ENCODE measurements at places on chromosomes 13 and 19.

GRCh38 chr13:60627071-60627686, 230.2 kb downstream of the TDRD3 start:
- DNase-seq, result peak; percentile 8

- no peak for DNase-seq
Observed at GRCh38 chr13:113158946-113159345, 498 bp downstream of the PROZ start.

GRCh38 chr19:48672994-48673393, at the start of gene NTN5:
Gene NTN5, minus strand, starts transcription at chr19:48673017. Its CDS starts 2,031 bp downstream, at chr19:48670986.
- no peak for DNase-seq

- peak; percentile 83 for DNase-seq
Observed at GRCh38 chr19:7799640-7800355, 30.2 kb upstream of the EVI5L start.

DNA sequence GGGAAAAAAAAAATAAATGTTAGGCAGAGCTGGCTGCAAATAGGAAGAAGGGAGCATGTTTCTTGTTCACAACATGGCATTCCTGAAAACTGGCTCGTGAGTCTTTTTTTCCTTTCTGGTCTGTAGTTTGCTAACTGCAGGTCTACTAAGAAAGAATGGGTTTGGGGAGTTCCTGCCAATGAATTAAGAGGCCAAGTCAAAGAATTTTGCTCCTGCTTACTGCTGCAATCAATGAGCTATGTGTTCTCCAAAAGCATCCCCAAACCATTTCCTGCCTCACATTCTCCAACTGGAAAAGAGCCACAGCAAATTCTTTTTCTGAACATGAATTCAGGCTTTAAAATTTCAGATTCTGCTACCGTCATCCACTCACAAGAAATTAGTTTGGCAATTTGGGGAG, 88.6 kb downstream of the DCT start:
- DNase-seq, result no peak

- no peak for DNase-seq
Observed at GRCh38 chr13:27628081-27628480, 6.4 kb downstream of the POLR1D start.

DNA sequence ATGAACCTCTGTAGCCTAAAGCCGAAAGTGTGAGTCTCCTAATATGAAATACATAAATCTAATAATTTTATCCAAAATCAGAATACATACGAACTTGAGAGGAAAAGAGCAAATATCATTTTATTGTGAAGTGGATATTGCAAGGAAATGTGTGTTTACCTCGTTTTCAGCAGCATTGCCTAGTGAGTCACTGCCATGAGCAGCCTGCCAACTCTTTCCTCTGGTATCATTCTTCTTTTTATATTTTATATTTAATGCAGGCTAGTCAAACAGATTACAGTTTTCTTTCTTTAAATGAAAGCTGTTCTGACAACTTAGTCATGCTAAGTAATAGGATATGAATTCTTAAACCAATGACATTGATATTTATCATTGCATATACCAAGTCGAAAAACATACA, 44.2 kb downstream of the EDNRB start:
- DNase-seq, result no peak

DNA sequence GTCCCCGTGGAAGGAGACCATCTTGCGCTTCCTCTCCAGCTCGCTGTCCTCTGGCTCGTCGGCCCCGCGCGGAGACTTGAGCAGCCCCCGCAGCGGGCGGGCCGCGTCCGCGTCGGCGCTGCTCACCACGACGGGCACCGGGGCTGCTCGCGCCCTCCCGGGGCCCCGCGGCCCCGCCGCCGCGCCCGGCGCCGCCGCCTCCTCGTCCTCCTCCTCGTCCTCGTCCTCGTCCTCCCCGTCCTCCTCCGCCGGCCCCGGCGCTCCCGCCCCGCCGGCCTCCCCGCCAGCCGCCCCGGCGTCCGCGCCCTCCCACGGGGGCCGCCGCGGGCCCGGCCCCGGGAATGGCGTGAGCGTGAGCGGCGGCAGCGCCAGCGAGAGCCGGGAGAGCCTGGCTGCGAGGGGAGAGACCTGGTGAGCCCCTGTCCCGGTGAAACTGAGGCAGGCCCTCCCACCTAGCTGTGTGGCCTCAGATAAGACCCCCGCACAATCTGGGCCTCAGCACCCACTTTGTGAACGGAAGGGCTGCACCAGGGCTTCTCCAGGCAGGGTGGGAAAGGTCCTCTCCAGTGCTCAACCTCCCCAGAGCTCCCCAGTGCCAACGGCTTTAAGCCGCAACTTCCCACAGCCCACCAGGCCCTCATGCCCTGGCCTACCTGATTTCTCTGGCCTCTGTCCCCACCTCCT, 17.8 kb downstream of the LMTK3 start:
- DNase-seq, result no peak

DNA sequence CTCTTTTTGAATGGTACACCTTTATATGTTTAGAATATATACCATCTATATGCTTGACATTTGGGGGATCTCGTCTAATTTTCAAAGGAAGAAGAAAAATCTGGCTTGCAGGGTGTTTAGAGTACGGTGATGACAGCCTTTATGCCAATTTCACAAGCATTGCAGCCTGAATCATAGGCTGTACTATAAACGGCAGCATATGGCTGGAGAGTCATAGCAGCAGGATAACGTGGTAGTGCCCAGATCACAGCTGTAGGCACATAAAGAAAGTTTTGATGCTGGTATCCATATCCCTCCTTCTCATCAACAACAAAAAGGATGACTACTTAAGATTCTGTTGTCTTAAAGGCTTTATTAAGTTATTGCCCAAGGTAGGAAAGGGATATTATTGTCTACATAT, 253.0 kb downstream of the PCDH9 start:
- peak; percentile 93 for DNase-seq

DNA sequence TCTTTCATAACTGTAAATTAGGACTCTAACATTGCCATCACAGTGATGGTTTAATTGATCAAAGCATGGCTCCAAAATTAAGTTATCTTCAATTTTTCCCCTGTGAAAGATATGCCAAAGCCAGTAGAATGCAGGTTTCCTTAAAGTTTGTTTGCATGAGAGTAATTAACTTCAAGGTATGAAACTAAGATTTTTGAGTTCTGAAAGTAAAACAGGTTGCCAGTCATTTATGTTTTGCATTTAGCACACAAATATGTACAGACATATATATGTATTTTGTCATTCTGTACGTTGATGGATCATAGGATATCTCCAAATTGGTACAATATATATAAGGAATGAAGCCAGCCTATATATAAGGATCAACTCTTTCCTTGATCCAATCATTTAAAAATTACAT, 23.6 kb upstream of the NDFIP2 start:
- no peak for DNase-seq

DNA sequence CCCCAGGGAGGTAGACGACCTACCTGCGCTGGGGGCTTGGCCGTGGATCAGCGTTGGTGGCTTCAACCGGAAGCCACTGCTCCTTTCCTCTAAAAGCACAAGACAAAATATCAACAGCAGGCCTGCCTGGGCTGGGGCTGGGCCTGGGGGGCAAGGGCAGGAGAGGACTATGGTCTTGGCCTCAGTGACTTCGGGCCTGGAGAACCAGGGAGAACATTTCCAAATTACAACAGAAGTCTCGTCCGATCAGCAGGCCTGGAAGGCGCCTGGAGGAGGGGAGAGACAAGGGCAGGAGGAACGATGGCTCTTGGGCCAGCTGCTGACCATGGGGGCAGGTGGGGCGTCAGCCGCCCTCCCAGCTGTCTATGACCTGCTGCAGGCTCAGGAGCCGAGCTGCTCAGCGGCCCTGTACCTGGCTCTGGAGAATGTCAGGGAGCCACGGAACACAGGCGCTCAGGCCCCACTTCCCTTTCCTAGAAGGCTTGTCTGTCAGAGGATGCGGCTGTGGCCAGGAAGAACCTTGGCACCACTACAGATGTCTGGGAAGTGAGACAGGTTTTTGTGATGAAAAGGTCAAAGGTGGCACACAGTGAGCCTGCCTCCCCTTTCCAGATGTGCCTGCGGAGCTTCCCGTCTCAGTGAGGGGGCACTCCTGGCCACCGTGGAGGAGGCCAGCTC, 19.5 kb downstream of the CAPS start:
- no peak for DNase-seq

DNA sequence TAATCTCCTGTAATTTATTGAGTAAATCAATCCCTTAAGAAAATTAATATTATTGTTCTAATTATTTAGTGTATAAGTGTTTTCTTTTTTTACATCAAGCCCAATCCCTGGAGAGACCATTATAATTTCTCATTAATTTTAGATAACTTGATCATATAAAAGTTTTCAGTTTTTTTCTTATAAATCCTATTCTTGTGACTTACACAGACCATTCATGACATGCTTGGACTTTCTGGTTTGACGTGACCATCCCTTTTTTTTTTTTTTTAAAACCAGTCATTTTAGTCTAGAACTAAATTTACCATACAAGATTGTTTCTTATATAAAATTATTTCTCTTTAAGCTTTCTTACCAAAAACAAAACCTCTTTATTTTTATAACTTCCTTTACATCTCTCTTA, 5.4 kb upstream of the MTRF1 start:
- no peak for DNase-seq

- no peak for DNase-seq
Observed at GRCh38 chr13:76711550-76712182, 174.5 kb downstream of the KCTD12 start.

DNA sequence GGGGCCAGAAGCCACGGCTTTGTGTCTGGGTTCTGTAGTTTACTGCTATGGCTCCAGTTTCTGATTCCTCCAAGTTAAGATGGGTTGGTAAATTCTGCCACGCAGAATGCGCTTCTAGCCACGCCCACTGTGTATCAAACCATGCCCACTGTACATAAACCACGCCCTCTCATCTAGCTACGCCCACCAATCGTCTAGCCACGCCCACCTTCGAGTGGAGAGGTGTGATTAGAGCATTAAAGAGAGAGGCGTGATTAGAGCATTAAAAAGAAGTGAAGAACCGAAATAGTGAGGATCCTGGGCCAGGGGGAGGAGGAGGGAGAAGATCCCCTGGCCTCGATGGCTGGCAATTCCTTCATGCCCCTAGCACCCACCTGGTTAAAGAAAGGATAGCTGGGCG, 43.7 kb upstream of the ADGRE5 start:
- no peak for DNase-seq

- no peak for DNase-seq
Observed at GRCh38 chr13:40652588-40652940, 13.9 kb downstream of the FOXO1 start.

- DNase-seq, result peak; percentile 57
Observed at GRCh38 chr13:80341101-80341755, at the start of gene SPRY2. Gene SPRY2, minus strand, starts transcription at chr13:80341126. Its CDS starts 3,421 bp downstream, at chr13:80337705.

- DNase-seq, result no peak
Observed at GRCh38 chr13:49098771-49099512, 121.2 kb upstream of the MLNR start.

Measured in NCI-H524 (cell line).